CD4-positive, alpha-beta T cell treated with Interleukin-1 beta for 1 hour (primary cell): ENCODE measurements at places on chromosomes 7 and 10.

DNA sequence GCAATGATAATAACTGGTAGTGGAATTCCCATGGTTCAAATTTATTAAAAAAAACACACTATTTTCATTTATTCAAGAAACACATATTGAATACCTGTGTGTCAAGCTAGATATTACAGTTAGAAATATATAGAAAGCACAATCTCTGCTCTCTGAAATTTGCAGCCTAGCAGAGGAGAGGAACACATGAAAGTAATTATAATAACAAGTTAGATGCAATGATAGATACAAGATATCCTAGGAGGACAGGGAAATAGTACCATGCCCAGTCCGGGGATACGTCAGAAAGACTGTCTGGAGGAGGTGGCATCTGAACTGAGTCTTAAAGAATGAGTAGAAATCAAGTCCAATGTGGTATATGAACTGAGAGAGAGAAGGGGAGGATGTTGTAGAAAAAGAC is 485.6 kb upstream of the C7orf33 start:
- no peak for DNase-seq

- DNase-seq: no peak
These were observed at the start of gene CHAT for GRCh38 chr10:49613882-49614241. Gene CHAT, plus strand, starts transcription at chr10:49614037. Its CDS starts 153 bp downstream, at chr10:49614190.

GRCh38 chr10:49500412-49500811 is 38.5 kb downstream of the ERCC6 start:
- no peak for DNase-seq

DNA sequence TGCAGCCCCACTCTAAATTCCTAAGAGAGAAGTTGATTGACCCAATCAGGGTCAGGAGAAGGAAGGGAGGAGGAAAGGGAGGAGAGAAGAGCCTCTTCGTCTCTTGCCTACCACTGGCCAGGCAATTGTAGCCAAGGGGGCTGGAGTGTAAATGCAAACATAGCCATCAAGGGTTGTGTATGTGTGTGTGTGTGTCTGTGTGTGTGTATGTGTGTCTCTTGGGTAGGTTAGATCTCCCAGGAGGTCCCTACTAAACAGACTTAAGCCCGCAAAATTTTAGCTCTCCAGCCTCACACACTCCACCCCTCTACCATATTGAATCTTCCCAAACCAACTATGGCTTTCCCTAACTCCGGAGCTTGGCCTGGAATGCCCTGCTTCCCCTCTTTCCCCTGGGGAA is 3.8 kb downstream of the LEP start:
- no peak for DNase-seq

- DNase-seq: no peak
These were observed 108.6 kb upstream of the ABI1 start for GRCh38 chr10:26969145-26969926.
